ENCODE measurements at places on chromosomes 1 and 21. TPM values are rescaled to one million over a fixed set of nuclear protein-coding genes. Genes with fewer than 3 reads are reported as not detected.

DNA sequence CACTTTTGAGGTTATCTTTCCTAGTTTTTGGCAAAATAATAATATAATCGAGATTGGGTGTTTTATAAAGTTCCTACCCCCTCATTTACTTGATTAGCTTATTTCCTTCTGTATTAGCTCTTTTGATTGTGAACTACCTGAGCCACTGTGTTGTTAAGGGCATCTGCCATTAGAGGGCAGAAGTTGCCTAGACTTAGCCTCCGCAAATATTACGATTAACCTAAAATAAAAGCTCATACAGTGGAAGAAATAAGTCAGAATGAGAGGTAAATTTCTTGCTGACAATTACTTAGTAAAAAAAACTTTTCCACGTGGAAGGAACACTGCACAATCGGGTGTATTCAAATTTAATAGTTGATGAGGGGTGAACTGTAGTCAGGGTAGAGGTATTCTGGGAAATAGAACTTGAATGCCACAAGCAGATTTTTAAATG is 2.3 kb downstream of the H3-3A start:
- peak; percentile 51 for DNase-seq

- DNase-seq: no peak
Observed at GRCh38 chr1:14768582-14769304, 170.3 kb downstream of the KAZN start.

Gene AADACL3
- total RNA-seq: not detected

DNA sequence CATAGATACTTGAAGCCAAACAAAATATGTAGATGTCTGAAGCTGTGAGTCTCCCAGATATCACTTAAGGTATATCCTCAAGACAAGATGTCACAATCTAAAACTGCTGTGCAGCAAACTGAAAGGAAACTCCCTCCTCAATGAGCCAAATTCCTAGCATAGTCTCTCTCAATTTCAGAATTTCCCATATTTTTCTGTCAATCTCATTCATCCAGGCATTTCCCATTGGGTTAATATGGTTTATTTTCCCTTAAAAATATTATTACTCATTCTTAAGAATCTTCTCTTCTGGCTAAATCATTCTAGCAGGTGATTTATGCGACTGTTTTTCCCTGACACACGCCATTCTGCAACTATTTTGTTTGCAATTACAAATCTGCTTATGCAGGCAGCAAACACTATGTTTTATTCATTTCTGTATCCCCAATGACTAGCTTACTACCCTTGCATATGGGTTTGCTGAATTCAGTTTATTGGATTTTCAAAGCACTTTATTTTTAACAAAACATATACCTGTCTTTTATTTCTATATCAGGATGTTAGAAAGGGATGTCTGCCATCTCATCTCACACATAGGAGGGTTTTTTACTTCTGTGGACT is 69.9 kb downstream of the TNFSF4 start:
- no peak for DNase-seq

Gene UBL4B
- not detected for total RNA-seq

- no peak for DNase-seq
Observed at GRCh38 chr1:176551146-176551545, 88.2 kb downstream of the PAPPA2 start.

DNA sequence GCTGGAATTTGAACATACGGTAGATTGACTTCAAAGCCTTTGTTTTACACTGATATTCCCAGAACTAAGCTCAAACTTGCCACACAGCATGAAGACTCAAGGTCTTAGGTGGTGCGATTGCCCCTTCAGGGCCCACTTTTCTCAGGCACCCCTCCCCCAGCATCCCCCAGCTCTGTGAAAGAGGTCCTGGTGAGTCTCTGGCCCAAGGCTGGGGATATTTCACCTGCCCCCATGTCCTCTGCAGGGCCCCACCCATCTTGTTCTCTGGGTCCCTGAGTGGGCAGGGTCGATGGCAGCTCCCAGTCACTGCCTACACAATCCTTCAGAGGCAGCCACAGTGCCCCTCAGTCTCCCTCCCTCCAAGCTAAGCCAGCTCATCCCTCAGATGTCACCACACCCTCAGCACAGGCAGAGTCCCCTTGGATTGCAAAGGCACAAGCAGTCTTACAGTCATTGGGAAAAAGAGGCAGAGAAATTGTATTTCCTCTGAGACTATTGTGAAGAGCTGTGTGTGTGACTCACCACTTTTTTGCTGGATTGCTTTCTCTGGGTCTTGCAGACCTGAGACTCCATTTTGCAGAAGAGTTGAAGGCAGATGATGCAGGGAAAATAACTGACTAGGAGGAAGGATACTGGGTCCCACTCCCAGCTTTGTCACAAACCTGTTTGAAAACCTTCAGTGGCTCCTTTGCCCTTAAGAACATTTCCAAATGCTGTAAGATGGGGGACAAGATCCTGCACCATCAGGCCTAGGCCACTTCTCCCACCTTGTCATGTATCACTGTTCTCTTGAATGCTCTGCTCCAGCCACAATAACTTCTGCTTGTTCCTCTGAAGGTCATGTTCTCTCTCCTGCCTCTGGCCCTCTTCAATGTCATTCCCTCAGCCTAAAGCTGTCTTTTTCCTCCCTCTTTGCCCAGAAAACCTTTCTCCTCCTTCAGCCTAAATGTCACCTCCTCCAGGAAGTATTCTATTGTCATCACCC is 119.1 kb upstream of the GRIK3 start:
- DNase-seq: no peak

DNA sequence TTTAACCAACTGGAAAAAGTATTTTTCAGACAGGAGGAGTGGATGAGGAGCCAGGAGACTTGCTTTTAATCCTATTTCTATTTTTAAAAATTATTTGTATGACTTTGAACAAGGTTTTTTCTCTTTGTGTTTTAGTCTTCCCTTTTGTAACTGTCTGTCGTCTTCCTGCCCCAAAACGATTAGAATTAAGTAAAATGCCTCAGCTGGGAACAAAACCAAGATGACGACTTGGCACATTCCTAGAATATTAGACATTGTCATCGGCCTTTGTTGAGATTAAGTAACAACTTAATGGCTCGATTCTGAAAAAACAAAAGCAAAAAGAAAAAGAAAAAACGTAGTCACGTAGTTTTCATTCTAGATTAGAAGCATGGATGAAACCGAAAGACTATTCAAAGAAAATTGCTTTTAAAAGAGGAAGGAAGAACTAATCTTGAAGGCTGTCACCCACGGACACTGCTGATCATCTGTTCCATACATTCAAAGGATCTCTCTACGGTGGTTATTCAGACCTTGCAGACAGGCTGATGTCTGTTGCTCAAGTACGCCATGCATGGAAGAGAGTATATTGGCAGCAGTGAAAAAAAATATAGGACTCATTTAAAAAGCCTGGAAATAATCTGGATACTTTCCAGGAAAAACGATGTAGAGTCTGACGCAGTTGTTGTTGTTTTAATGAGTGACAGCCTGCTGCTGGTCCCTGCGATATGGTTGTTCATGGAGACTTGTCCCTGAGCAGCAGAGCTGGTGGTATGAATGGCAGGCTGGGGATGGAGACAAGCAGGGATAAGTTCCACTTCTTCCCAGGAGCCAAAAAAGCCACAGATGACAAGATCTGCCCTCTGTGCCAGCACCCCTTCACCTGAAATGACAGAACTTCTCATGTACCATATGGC is 16.8 kb downstream of the GNG4 start:
- DNase-seq: no peak
